ENCODE measurements at places on chromosomes 5 and 9.

DNA sequence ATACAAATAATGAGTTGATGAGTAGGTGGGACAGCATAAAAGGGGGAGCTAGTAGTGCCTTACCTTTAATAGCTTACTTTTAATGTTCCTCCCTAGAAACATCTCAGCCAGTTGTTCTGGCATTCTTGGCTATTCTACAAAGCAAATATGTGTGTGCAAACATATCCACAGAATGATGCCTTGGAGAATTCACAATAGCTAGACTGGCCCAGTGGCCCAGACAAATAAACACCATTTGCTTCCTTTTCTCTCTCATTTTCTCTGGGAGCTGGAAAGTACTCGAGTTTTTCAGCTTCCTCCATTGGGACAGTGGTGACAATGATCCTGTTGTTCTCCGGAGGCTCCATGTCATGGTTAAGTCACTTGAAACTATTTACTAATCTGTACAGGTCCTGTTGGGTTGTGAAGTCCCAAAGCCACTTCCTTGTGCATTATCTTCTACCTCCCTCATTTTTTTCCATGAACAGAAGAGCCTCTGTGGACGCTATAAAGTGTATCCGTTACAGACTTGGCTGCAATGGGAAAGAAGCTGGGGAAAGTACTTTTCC is 122.9 kb downstream of the DMAC1 start:
- DNase-seq: no peak

DNA sequence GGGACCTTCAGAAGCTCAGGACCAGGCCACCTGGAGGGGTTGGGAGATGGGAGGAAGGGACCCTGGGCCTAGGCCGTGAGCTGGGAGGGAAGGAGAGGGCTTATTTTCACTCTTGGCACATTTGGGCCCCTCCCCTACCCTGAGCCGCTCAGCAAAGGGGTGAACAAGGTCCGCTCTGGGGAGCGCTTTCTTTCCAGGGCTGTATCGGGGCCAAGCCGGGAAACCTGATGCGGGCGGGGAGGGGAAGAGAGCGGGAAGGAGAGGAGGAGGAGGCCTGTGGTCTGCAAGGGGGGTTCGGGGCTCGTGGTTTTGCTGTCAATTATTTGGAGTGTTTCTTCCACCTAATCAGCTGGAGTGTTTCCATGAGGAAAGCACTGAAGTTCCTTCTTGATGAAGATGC is 62.7 kb upstream of the RXRA start:
- no peak for DNase-seq

GRCh38 chr9:76114144-76114543 is 223.7 kb downstream of the PCSK5 start:
- no peak for DNase-seq

DNA sequence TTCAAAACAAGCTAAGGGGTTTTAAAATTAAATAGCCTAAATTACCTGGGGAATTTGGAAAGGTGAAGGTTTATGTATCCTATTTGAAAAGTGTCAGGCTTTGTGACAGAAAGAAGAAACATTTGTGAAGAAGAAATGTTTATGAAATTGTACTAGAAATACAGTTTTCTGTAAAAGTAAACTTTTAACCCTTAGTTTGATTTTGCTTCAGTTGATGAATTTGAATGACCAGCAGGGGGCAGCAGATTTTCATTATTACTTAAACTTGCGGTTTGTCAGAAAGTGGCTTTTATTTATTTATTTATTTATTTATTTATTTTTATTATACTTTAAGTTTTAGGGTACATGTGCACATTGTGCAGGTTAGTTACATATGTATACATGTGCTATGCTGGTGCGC is 58.1 kb downstream of the NNT start:
- no peak for DNase-seq

DNA sequence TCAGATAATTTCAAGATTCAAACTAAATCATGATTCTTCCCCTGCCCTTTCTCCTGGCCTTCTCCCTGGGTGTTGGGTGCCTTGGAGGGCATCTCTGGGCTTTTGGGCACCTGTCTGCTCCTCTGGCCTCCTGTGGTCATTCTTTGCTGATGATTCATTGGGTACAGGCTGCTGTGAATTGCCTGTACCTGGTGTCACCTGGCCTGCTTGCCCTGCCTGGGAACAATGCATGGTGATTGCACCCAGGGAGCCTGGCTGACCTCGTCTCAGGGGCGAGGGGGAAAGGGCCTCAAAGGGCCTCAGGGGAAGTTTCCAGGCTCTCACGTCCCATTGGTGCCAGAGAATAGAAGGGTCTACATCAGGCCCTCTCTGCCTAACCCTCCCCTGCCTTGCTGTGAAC is 20.1 kb upstream of the CKMT2 start:
- DNase-seq: no peak

DNA sequence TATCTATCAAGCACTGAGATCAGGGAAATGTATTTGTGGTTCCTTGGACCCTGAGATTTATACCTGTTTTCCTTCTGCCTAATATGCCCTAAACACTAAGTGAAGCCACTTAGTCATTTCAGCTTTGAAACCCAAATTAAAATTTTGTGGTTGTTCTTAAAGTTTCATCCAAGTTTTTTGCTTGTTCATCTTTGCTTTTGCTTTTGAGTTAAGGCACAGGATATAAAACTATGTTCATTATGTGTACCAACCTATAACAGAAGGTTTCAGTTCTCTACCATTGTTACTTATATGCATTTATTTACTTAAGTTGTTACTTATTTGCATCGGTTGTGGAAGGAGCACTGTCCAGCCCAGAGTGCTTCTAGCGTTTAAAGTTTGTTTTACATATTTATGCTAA is 382.3 kb downstream of the PTPRD start:
- no peak for DNase-seq

- no peak for DNase-seq
These were observed 17.5 kb downstream of the FBP2 start for GRCh38 chr9:94576131-94576530.

DNA sequence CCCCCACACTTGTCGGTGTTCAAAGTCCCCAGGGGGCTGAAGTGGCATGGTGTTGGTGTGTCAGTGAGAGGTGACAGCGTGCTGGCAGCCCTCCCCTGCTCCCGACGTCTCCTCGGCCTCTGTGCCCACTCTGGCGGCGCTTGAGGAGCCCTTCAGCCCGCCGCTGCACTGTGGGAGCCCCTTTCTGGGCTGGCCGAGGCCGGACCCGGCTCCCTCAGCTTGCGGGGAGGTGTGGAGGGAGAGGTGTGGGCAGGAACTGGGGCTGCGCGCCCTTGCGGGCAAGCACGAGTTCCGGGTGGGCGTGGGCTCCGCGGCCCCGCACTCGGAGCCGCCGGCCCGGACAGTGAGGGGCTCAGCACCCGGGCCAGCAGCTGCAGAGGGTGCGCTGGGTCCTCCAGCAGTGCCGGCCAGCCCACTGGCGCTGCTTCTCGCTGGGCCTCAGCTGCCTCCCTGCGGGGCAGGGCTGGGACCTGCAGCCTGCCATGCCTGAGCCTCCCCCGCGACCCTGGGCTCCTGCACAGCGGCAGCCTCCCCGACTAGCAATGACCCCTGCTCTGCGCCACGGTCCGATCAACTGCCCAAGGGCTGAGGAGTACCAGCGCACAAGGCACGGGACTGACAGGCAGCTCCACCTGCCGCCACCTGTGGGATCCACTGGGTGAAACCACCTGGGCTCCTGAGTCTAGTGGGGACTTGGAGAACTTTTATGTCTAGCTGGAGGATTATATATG is 224.1 kb upstream of the RIOK2 start:
- DNase-seq: no peak

DNA sequence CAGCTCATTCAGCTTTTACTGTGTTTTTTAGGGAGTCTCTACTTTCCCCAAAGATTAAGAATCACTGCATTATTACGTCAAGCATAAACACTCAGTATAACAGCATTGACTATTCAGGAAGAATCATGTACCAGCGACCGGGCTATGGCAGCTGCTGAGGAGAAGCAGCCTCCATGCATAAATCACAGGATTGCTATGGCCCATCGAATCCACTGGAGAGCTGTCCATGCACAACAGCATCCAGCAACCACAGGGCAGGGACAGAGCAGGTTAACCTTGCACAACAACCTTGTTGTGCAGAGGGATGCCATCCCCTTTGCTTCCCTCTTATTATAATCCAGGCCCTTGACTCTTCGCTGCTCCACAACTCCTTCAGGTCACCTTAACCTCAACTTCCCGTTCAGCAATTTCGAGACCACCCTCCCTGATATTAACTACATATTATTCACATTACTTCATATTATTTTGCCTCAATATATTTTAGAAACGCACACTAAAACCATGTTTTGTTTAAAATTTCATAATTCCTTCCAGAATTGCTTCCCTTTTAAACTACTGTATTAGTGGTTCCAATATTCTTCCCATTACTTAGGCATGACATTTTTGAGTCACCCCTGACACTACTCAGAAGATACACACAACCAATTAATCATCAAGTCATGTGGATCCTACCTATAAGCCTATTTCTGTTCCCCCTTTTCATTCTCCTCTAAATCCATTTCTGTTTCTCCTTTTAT is 991 bp downstream of the IARS1 start:
- no peak for DNase-seq

DNA sequence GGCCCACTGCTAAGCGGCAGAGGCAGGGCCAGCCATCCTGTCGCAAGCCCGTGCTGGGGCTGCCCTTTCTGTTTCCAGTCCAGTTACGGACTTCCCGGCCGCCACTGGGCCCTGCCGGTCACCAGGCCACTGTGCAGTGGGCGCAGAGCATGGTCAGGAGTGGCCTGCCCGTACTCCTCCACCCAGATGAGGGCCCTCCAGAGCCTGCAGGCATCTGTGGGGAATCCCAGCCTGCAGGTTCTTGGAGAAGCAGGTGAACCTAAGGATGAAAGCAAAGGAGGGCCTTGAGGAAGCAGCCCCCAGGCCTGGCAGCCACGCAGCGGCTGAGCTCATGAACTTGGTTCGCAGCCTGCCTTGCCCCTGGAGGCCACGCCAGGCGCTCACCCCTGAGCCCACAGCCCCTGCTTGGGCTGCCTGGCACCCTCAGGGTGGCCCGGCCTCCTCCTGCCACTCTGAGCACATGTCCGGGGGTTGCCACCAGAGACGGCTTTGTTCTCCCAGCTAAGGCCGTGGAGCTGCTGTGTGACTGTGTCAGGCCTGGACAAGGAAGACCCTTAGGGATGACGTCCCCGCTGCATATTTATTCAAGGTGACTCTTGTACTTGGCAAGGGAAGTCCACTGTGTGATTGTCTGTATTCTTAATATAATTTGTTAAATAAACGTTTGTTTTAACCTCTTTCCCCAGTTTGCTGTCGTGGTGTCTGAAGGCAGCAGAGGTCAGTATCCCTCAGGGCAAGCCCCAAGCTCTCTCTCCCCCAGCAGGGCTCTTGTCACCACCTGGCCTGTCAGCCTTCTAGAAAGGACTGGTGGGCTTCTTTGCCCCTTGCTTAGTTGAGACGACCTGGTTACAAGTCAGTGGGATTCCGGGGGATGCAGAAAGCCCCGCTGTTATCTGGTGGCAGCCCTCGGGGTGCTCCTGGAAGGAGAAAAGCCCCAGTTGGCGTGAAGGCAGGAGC is 107.1 kb upstream of the LMX1B start:
- peak; percentile 26 for DNase-seq

- DNase-seq: no peak
These were observed 87.2 kb downstream of the RMI1 start for GRCh38 chr9:84067821-84068220.

GRCh38 chr5:108747774-108748400 is at the start of gene FER:
Gene FER (plus strand): TSS chr5:108747897. CDS start chr5:108798183, 50,286 bp downstream.
- no peak for DNase-seq

DNA sequence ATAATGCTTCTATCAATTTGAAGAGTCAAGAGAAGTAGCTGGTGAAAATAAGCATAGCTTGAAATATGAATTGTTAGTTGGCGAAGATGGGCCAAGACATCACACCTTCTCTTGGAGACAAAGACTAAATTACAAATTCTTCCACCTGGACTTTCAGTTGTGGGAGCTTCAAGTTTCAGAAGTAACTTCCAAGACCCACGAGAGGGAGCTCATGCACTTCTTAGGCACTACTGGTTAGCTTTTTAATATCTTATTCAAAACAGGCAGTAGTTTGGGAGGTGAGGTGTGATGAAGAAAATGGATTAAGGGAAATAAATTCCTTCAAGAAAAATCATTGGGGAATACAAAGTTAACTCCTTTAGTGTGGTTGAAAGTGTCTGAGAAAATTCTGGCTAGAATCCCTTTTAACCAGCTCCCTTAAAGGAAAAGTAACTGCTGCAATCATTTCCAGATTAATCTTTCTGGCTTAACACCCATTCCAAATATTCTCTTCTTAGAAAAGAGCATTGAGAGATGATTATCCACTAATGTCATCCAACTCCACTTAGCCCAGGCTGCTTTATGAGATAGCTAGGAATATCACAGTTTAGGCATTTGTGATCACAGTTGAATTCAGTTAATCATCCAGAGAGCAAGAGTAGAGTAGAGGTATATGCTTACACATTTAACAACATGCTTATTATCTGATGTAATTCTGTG is 139.5 kb upstream of the DMRTA1 start:
- peak; percentile 59 for DNase-seq

- peak; percentile 44 for DNase-seq
These were observed 199.5 kb downstream of the ALDH1A1 start for GRCh38 chr9:72753266-72753893.

- no peak for DNase-seq
These were observed 61.2 kb upstream of the CNOT6 start for GRCh38 chr5:180433032-180433422.

DNA sequence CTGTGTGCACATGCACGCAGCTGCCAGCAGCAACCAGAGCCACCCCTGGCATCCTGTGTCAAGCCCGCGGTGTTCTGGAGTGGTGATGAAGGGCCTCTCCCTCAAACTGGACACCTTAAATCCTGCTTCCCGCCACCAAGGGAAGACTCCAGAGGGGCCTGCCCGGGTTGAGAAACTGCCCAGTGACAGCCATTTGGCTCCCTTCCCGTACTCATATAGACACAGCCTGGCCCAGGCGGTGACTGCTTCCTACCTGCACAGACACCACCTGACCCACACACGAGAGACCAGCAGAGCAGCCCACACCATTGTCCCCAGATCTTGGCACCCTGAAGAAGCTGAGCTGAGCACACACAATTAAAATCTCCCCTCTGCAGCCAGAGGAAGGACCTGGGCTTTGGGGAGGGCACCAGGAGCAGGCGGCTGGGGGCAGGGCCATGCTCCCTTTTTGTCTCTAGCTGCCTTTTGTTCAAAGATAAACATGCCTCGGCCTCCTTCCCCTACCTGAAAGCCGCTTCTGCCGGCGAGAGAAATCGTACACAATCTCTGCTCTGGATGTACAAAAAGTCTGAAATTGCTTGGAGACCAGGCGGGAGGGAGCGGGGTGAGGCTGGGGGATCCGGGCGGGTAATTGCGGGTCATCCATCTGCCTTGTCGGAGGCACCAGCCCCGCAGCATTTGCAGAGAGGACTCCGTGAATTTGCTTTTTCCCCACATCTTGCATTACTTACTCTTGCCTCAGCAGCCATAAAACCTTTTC is 78.4 kb downstream of the TSPAN17 start:
- DNase-seq: no peak

GRCh38 chr9:113807173-113808061 is 68.7 kb upstream of the ZNF618 start:
- DNase-seq: peak; percentile 23

- no peak for DNase-seq
These were observed 8.1 kb downstream of the ADAMTS13 start for GRCh38 chr9:133430244-133430643.

DNA sequence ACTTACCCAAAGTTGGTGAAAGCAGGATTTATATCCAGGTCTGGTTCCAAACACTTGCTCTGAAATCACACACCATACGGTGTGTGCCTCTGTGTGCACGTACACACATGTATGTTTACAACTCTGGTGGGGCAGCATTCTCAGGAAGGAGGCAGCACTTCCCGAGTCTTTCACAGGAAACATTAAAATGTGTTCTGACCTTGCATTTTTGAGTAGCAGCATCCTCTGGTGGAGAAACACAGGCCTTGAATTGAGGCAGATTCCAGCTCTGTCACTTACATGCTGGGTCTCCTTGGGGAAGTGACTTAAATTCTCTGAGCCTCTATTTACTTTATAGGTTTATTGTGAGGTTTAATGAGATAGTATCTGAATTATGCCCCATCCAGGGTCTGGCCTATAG is 126.4 kb downstream of the RGS3 start:
- DNase-seq: no peak

All from hippocampal formation (tissue), 2 donors.